ENCODE measurements at places on chromosomes 1 and 21.

DNA sequence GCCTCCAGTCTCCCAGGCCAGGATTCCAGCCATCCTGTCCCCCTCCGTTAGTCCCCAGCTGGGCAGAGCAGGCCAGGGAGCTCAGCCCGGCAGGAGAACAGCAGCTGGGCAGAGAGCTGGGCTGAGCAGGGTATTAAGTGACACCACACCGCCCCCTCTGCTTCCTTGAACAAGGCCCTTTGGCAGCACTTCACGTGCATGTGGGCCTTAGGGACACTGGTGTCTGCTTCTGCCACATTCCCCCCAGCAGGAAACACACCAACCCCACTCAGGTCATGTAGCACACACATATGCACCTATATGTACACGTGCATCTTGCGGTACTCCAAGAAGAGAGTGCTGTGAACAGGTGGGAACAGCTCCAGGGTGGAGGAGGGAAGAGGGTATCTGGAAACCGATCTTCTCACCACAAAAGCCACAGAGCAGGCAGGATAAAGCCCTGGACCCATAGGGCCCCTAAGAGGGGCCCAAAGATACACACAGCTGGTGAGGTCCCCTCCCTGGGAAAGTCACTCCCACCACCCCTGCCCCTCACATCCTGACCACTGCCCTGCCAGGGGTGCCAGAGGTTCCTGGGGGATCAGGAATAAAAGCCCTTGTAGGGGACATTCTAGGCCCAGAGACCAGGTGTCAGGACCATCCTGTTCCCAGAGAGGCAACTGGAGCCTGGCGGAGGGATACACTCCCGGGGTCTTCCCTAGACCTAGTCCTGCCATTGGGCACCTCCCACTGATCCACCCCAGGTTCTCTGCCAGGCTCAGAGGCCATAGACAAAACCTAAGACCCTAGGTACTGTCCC, 4.5 kb downstream of the EPHA2 start:
- DNase-seq = no peak

- DNase-seq = peak; percentile 63
Measured at GRCh38 chr1:156899956-156900718, 6.6 kb downstream of the PEAR1 start.

GRCh38 chr1:167879508-167879907, 34.4 kb downstream of the ADCY10 start:
- DNase-seq = no peak

DNA sequence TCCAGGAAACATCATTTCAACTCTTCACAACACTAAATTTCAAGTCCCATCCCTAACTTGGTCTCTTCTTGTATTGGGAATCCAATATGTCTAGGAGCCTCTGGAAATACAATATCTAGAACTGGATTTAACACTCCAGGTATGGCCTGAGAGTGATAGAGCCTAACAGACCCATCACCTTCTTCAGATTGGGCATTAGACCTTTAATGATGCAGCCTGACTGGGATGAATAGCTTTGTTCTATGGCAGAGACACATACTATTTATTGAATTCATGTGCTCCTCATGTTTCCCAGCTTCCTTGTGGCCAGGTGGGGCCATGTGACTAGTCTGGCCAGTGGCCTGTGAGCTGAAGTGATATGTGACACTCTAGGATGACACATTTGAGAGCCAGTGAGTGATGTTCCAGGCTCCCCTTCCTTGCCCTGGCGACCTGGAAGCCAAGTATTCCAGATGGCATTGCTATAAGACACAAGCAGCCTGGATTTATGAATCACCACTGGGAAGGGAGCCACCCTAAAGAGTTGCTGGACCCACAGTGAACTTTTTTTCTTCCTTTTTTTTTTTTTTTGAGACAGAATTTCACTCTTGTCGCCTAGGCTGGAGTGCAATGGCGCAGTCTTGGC, 31.0 kb upstream of the POU3F1 start:
- DNase-seq = no peak

DNA sequence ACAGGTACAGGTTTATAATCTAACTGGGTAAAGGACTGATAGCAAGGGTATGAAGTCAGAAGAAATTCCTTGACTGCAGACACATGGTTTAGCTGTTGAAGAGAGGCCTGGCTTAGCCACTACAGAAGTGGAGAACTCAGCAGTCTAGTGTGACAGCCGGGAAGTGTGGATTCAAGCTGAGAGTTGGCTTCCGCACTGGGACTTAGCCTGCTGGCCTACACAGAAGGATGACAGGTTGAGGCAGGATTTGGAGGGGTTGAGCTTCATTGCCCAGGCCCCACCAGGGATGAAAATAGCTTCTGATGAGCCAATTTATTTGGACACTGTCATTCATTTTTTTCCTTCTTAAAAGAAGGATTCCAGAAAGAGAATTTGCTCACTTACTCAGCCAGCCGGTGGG, 284.4 kb downstream of the PCP4 start:
- DNase-seq = no peak

- DNase-seq = no peak
Measured at GRCh38 chr21:46621457-46622182, 13.9 kb upstream of the PRMT2 start.

DNA sequence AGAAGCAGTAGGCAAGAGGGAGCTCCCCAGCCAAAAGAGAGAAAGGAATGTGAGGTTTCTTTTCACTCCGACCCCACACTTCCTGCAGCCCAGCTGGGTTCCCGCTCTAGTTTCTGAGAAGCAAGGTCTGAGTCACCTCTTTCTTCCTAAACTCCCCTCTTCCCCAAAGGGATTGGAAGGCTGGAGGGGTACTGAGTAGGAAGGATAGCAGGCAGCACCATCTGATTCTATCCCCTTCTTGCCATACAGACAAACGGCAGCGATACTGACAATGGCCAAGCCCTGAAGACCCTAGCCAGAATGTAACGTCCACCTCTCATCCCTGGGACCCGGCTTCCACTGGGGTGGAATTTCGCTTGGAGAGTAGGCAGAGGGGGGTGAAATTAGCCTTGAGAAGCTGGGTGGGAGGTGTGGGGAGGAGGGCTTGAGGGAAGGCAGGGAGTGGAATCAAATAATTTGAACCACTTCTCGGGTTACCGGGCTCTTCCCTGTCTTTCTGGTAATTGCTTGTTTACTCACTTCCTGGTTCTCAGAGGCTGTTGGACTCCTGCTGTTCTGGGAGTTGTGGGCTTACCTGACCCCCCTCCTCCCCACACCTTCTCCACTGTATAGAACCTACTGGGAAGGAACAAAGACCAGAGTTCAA, 13.2 kb downstream of the IER5 start:
- DNase-seq = peak; percentile 73

- no peak for DNase-seq
Measured at GRCh38 chr1:219963432-219963831, 35.1 kb upstream of the SLC30A10 start.

- DNase-seq = peak; percentile 32
Measured at GRCh38 chr1:232793944-232794343, 11.3 kb upstream of the MAP10 start.

- no peak for DNase-seq
Measured at GRCh38 chr1:229223498-229223897, 47.4 kb upstream of the RAB4A start.

GRCh38 chr1:28845786-28846543, 34.0 kb downstream of the OPRD1 start:
- peak; percentile 9 for DNase-seq

DNA sequence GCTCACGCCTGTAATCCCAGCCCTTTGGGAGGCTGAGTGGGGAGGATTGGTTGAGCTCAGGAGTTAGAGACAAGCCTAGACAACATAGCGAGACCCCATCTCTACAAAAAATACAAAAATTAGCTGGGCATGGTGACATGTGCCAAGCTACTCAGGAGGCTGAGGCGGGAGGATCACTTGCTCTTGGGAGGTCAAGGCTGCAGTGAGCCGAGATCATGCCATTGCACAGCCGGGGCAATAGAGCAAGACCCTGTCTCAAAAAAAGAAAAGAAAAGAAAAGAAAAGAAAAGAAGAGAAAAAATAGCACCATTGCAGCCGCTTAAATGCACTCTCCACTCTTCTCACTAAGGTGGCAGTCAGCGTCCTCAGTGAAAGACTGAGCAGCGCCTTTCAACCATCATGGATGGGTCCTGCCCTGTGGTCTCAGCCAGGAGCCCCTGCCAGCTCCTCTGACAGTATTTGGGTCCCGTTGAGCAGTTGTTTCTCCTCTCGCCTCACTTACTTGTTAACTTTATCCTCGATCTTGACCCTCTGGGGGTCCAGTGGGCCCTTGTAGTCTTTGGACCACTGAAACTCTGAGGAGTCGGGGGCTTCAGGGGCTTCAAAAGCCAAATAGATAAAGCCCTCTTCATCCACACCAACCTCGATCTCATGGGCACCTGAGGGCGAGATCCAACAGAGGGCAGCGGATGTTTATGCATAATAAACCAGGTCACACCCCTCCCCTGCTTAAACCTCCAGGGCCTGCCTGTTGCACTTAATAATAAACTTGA, 36.9 kb downstream of the MYOM3 start:
- DNase-seq = no peak

DNA sequence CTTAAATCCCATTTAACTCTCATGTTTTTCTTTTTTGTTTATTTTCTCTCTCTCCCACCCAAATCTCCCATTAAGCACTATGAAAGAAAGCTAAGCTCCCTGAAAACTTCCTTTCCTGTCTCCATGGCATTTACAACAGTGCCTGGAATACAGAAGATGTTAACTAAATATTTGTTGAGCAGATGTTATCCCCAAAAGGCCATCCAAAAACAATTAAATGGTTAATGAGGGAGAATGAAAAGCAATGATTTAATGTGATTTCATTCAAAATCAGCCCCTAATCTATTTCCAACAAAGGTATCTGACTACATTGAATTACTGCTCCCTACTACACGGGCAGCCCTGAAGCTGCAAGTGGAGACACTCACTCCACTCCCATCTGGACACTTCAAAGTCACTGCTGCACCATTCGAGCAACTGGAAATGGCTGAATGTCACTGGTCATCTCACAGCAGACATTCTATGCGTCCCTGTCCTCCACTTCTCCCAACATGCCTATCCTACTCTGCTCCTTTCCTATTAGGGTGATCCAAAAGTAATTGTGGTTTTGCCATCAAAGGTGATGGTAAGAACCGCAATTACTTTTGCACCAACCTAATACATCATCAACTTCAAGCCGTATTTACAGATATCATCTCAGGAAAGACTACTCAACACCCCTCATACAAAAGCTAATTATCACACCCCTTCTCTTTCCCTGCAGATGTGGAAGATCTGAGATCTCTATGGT, 7.5 kb downstream of the TP53BP2 start:
- DNase-seq = no peak

GRCh38 chr1:241310451-241310850, 46.6 kb downstream of the RGS7 start:
- peak; percentile 1 for DNase-seq

DNA sequence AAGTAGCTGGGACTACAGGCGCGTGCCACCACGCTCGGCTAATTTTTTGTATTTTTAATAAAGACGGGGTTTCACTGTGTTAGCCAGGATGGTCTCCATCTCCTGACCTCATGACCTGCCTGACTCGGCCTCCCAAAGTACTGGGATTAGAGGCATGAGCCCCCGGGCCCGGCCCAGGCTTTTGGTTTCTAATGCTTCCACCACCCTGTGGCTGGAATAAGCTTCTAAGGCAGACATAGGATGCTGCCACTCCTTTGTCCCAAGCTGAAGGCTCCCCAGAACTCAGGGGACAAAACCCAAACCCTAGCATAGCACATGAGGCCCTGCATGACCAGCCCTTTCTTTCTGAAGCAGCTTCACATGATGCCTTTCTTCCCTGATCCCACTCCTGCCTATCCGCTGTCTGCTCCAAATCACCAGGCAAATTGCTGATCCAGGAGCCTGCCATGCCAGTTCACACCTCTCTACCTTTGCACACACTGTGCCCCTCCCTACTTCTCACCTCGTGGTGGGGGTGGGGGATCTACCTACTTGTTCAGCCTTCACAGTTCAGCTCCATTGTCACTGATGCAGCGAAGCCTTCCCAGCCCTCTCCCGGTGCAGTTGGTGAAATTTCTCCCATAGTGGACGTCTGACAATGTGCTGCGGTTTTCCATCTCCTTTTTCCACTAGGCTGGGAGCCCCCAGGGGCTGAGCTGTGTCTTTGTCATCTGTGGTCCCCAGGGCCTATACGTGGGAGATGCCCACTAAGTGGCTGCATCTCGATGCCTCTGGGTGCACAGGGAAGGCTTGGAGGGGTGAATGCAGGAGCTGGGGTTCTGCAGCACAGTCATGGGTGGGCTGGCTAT, 6.9 kb downstream of the PTPRU start:
- DNase-seq = no peak

DNA sequence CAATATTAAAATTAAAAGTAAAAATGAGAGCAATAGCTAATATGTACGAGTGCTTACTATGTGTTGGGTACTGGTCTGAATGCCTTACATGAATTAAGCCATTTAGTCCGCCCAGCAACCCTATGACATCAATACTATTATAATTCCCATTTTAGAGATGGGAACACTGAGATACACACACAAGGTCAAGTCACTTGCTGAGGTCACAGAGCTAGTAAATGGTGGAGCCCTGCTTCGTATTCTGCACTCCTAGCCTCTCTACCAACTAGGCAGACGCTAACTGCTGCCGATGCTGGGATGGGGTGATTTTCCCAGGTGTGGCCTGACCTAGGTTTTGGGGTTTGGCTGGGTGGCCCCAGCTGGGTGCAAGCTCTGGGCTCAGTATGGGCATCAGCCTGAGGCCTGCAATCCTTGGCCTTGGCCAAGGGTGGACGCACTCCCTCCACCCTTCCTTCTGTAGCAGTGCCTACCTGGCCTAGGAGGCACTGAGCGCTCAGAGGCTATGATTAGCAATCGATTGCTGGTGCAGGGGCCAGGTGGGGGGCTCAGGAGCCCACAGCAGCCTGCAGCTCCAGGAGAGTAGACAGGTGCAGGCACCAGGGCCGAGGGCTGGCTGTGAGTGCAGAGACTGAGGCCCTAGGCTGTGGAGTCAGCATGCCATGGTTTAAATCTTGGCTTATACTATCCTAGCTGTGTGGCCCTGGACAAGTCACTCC, 2.7 kb downstream of the FAM131C start:
- no peak for DNase-seq

DNA sequence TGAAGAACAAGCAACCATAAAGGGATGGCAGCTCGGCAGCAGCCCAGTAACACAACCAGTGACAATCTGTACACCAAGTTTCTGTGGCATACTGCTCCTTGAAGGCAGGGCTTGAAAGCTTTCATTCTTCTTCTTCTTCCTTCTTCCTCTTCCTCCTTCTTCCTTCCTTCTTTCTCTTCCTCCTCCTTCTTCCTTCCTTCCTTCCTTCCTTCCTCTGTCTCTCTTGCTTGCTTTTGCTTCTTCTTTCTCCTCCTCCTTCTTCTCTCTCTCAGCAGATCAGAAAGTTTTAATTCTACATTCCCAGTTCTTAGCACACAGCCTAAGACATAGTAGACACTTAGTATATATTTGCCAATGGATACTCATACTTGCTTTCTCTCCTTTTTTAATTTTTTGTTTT, 95.9 kb downstream of the GLUL start:
- no peak for DNase-seq

GRCh38 chr1:164678136-164678700, 119.2 kb downstream of the PBX1 start:
- DNase-seq = no peak

DNA sequence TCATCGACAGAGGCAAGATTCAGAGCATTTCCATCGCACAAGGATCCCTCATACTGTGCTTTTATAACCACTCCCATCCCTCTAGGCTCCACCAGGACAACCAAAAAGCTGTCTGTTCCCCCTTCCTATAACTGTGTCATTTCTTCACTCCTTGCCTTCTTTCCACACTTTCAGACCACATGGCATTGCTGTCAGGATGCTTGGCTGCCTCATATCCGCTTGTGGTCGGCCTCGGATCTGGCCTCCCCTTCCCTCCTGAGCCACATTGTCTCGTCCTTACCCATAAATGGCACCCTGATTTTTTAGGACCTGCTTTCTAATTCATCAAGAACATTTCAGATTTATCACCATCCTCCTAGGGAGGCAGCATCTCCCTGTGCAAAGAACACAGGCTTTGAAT, 80.5 kb downstream of the HIVEP3 start:
- no peak for DNase-seq

GRCh38 chr1:198867182-198867581, 228.3 kb downstream of the PTPRC start:
- no peak for DNase-seq
